ENCODE measurements at places on chromosomes 4 and X. TPM values are rescaled to one million over a fixed set of nuclear protein-coding genes. Genes with fewer than 3 reads are reported as not detected.

GRCh38 chrX:37752936-37753335, 26.9 kb upstream of the CYBB start:
- DNase-seq, result no peak

DNA sequence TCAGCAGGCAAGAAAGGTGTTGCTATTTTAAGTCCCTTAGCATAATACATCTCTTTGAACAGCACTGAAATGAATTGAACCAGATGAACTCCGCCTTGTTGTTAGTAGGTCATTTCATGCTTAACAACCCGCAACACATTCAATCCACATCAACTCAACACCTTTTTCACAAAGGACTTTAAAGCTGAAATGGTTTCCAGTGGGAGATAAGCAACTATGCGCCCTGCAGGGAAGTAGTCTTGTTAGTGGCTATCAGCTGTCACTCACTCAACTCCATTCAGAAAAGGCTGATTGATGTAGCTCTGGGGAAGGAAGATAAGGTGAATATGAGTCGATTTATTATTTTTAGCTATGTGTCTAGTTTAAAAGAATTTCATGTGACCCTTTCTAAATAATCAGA, 46.0 kb downstream of the ATP8A1 start:
- no peak for DNase-seq

DNA sequence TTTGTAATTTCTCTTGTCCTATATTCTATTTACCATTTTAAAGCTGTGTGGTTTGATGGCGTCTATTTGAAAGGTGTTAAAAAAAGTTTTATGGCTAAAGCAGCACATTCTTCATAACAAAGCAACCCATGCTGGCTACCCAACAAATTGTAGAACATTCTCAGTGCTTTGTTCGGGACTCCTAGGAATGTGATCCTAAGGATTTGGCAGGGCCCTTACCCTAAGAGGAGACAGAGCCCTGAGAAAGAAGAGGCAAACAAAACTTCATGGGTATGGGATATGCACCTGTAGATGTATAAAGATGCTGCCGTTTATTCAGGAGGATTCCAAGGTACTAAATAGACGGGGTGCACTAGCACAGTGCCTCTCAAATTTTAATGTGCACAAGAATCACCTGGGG, 370.8 kb upstream of the DIPK2B start:
- no peak for DNase-seq

The IL3RA gene
- total RNA-seq, result 0.88 TPM

The CABS1 gene
- not detected for total RNA-seq

DNA sequence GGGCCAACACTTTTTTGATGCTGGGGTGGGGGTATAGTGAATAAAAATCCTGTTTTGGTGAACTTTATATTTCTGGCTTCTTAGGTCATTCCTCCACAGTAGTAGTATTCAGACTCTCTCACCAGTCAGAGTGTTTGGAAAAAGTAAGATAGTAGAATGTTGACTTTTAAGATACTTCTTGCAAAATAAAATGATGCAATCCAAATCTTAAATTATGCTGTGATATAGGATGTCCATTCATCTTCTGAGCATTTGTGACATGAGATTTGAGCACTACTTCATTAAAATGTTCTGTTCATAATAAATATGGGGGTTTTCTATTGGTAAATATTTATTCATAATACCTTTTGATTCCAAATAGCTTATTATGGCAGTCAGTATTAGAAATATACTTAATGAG, 70.1 kb downstream of the BMP2K start:
- DNase-seq, result no peak

DNA sequence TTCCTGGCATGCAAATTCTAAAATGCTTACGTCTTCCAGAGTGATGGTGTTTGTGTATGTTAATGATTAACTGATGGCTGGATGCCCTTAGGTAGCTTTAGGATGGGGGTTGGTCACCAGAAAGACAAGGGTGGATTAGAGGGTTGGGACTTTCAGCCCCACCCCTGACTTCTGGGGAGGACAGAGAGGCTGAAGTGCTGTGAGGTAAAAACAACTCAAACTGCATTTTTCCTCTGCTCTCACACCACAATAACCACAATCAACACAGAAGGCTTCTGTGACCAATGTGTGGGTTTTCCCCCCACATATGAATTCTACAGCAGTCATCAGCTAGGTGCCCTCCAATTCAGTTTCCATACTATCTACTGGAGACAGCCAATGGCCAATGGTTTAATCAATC, 18.7 kb upstream of the DDIT4L start:
- no peak for DNase-seq

- no peak for DNase-seq
Measured at GRCh38 chrX:155333544-155334100, 792 bp downstream of the CLIC2 start.

DNA sequence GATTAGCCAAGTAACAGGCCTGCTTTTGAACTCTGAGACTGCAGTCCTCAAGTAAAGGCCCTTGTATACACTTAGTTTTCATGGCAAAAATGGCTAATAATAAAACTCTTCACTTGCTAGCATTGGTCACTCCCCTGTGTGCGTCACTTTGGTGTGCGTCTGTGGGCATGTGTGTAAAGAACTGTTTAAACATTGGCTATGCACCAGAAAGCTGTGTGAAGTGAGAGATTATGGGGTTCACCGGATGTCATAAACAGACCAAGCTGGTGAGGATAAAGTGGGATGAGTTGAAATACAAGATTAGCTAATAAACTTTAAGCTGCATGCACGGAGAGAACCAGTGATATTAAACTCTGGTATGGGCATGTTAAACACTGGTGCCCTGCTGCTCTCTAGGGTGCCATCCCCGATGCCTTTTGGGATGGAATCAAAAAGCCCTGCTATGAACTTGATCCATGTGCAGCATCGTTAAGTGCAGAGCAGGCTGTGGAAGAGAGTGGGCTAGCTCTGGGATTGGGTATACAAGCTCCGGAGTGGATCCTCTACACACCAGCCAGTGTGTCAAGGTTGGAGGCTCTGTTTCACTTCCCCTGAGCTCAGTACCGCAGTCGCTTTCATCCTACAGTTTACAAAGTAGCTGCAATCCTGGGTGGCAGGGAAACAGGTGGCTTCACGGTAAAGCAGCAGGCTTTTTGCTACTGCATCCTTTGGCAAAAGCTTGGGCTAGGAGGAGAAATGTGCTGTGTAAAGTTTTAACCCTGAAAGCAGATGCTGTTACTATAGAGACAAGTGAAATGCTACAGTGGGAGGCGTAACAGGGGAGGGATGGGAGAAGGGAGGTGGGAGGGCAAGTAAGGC, 108.3 kb upstream of the SLC4A4 start:
- DNase-seq, result peak; percentile 62

- peak; percentile 58 for DNase-seq
Measured at GRCh38 chr4:8548731-8549351, 31.4 kb upstream of the GPR78 start.

DNA sequence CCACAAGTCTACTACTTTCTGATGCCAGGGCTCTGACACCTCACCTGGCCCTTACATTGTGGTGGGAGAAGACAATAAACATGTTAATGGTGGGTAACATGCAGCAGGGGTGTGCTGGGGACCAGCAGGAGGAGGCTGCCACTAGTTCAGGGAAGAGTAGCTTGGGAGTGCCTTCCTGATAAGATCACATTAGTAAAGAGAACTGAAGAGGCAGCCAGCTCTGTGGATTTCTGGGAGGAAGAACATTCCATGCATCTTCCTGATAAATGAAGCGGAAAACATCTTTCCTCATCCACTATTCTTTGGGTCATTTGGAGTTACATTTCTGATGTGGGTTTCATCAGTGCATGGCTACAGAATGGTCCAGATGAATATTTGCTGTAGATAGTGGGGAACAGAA, 9.0 kb downstream of the RNF150 start:
- peak; percentile 77 for DNase-seq

The PAGE4 gene
- total RNA-seq, result not detected

- DNase-seq, result no peak
Measured at GRCh38 chr4:169142391-169142790, 128.4 kb downstream of the SH3RF1 start.

The RAB41 gene
- total RNA-seq, result not detected

The CXCR3 gene
- not detected for total RNA-seq

- DNase-seq, result no peak
Measured at GRCh38 chr4:6095897-6096296, 77.7 kb upstream of the C4orf50 start.

- DNase-seq, result peak; percentile 30
Measured at GRCh38 chr4:57104706-57105560, 5.3 kb downstream of the IGFBP7 start.

DNA sequence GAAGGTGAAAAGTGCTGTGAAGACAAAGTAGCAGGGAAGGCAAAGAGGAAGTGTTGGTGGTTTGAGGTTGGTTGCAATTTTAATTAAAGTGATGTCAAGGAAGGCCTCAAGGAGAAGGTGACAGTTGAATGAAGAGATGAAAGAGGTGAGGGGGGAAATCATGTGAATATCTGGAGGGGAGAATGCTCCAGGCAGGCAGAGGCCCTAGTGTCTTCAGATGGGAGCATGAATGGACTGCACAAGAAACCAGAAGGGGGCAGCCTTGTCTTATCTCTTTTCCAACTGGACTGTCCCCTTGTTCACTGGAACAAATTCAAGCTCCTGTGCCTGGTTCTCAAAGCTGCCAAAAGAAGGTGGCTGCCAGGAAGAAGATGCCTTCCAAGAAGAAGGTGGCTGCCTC, 68.4 kb downstream of the MAOB start:
- DNase-seq, result no peak
